ENCODE measurements at places on chromosomes 3 and 15. TPM values are rescaled to one million over a fixed set of nuclear protein-coding genes. Genes with fewer than 3 reads are reported as not detected.

GRCh38 chr3:161454615-161455014, 42.0 kb upstream of the OTOL1 start:
- no peak for DNase-seq

Gene ANKDD1A
- 4.9 TPM for total RNA-seq

DNA sequence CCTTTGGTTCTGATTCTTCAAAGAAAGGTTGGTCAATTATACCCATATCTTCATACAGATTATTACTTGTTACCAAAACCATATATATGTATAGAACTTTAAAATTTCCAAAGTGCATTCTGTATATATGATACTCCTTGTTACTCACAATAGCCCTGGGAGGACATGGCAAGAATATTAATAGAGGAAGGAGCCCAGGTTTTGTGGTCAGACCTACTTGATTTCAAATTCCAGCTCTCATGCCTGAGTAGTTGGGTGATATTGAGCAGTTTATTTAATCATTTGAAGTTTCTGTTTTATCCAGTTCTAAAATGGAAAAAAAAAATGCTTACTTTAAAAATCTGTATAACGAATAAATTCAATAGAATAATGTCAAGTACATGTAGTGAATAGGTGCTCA, 2.5 kb downstream of the IL1RAP start:
- no peak for DNase-seq

DNA sequence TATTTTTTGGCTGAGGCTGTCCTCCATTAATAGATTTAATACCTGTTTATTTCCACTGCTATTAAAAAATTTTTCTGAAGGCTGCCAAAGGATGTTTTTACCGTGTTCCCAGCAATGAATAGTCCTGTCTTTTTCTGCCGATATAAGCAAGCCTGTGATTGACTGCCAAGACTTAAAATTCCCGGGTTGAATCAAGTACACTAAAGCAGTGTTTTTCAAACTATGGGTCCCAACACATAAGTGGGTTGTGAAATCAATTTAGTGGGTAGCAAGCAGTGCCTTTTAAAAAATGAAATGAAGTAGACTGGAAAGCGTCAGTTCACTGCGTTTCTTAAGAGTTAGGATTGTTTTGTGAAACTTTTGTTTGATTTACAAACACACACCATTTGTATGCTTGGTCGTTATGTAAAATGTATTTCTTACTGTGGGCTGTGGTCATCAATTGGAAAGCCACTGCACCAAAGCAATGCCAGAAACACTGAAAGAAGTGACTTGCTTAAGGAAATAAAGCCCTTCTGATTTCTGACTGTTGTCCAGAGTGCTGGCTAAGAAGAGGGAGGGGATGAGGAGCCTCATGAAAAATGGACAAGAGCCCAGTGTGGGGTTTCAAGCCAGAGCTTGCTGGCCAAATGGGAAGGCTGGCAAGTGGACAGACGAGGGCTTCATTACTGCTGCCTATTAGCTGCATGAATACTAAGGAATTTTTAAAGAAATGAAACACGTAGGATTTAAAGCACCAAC, 206.0 kb downstream of the THRB start:
- DNase-seq = no peak

Gene FOXL2NB
- total RNA-seq = 3.9 TPM

DNA sequence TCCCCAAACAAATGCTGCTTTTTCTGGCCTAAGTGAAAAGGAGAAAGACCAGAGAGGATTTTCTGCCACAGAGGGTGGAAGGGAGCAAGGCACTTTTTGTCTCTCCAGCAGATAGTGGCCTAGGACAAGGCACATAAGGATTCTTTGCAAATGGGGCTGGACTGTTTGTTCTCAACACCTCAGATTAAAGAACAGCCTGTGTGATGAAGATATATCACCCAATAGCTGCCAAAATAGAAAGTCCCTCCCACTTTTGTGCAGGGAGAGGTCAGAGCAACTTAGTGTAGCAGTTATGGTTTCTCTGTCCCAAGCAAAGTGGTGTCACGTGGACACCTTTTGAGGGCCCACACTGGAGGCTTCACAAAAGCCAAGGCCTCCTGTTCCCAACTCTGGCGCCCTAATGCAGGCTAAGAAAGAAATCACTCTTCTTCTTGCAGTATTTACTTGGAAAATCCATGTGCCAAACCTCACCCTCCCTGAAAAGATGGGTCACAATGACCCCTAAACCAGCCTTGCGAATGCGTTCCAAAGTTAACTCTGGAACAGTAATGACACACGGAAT, 84.9 kb downstream of the LRIG1 start:
- DNase-seq = no peak

Gene RPL39L
- 64.2 TPM for total RNA-seq

DNA sequence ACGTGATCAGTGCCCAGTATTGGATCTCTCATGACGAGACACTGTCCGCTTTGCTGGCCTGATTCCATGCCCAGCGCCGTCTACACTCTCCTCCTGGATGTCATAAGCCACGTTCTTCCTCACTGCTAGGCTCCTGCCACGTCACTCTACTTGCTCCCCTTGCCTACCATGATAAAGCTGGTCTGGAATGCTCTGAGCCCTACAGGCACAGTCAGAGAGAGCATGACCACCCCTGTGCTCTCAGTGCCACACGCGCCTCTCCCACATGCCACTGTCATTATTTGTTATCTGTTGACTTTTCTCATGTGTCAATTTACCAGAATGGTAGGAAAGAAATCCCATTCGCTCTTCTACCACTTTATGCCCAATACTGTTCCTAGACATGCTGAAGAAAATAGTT, 148.6 kb downstream of the ANO10 start:
- DNase-seq = no peak

GRCh38 chr3:71786217-71786549, 1.2 kb upstream of the PROK2 start:
- peak; percentile 13 for DNase-seq

- no peak for DNase-seq
Observed at GRCh38 chr3:165814380-165814779, 22.8 kb downstream of the BCHE start.

Gene VIPR1
- 2.2 TPM for total RNA-seq

DNA sequence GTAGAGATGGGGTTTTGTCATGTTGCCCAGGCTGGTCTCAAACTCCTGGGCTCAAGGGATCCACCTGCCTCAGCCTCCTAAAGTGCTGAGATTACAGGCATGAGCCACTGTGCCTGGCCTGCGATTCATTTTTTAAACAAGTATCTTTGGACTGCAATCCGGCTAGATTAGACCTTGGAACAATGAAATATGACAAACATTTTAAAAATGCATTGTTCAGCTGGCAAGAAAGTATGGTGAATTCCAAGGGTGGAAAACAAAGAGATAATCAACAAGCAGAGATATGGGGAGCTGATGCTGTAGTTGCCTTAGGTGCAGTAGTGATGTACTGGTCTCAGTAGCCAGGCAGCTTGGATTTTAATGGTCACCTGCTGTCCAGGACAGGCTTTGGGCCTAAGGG, 95.8 kb upstream of the GOLGA8J start:
- no peak for DNase-seq

DNA sequence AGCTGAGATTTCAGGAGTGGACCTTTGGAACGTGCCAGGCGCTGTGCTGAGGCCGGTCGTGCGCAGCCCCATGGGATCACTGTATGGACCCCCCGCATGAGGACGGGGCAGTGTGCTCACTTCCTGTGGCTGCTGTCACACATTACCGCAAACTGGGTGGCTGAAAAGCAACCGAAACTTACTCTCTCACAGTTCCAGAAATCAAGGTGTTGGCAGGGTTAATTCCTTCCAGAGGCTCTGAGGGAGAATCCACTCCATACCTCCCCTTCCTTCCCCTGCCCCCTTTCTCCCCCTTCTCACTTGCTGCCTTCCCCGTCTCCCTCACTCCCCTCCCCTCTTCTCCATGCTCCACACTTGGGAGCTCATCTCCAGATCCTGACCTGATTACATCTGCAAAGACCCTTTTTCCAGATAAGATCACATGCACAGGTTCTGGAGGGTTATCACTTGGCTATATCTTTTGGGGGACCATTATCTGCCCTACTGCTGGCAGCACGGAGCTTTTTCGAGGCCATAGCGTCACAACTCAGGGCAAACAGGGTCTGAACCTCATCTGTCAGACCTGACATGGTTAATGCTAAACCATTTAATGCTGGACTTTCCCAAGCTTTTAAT, 41.2 kb downstream of the KLF13 start:
- DNase-seq = no peak

Gene KCNH8
- 0.55 TPM for total RNA-seq

DNA sequence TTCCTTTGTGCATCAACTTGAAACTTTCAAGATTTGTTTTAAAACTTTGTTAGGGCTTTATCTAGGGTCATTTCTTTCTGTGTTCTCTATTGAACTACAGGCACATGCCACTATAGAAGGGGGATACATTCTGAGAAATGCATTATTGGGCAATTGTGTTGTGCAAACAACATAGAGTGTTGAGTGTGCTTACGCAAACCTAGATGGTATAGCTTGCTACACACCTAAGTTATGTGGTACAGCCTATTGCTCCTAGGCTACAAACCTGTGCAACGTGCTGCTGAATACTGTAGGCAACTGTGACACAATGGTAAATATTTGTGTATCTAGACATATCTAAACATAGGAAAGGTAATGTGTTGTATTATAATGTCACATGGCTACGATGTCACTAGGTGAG, 33.0 kb upstream of the KLF13 start:
- DNase-seq = no peak
